ENCODE measurements at places on chromosomes 2 and 18.

- DNase-seq = no peak
These were observed 251.2 kb upstream of the RAB6C start for GRCh38 chr2:129728035-129728972.

- DNase-seq = no peak
These were observed at the start of gene SULT1C4 for GRCh38 chr2:108377815-108378630. Gene SULT1C4 (plus strand): TSS chr2:108377954. CDS start chr2:108378338, 384 bp downstream.

- DNase-seq = no peak
These were observed 279.7 kb downstream of the RNF144A start for GRCh38 chr2:7196883-7197282.

GRCh38 chr2:6065703-6066102 lies 373.5 kb downstream of the SOX11 start:
- no peak for DNase-seq

GRCh38 chr2:45629971-45630370 lies 18.9 kb upstream of the SRBD1 start:
- no peak for DNase-seq

- no peak for DNase-seq
These were observed 134.6 kb downstream of the INSIG2 start for GRCh38 chr2:118222672-118223421.

DNA sequence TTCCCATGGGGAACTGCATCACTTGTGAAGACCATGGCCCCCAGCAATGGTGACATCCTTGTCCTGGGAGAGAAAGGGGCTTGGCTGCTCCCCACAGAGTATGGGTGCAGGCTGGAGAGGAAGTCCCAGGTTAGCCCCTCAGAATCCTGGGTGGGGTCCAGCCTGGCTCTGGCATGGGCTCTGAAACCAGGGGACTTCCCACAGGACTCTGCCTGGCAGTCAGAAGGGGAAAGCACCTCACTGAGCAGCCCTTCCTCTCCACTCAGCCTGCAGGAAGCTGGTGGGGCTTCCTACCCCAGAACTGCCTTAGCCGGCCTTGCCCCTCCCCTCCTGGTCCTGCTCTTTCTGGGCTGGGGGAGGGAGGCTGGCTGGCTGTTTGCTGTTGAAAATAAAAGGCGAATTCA lies 3.7 kb downstream of the NEURL3 start:
- DNase-seq = no peak

DNA sequence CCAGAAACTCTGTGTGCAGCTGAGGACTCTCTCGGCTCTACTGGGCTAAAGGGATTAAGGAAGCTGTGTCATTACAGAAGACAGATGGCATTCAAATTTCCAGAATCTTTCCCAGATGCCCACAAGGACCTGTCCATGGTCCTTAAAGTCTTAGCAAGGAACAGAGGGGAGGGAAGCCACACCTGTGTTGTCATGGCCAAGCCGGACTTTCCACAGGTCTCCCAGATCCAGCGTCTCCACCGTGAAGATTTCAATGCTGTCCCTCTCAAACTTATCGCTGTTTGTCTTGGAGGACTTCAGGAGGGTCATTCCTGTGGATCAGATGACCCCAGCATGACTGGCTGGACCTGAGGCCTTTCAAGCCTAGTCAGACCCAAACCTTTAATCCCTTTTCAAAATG lies 114.5 kb downstream of the LOXHD1 start:
- no peak for DNase-seq

- DNase-seq = no peak
These were observed 34.8 kb upstream of the PPP4R1 start for GRCh38 chr18:9649164-9649540.

DNA sequence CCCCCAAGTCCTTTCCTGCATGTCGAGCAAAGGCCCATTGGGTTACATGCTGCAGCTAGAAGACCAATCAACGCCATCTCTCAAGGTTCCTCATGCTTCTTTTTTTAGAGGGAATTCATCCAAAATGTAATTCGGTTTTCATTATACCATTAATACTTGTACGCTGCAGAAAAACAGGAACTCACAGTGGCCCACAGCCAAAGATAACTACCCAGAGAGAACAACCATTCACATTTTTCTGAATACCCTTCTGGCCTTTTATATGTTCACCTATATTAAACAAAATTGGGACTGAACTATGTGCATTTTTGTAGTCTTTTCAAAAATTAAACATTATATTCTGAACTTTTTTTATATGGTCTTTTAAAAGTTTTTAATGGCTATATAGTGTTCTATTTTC lies 25.8 kb downstream of the FARP2 start:
- no peak for DNase-seq

- DNase-seq = no peak
These were observed 69.6 kb downstream of the RDH14 start for GRCh38 chr2:18490901-18491300.

DNA sequence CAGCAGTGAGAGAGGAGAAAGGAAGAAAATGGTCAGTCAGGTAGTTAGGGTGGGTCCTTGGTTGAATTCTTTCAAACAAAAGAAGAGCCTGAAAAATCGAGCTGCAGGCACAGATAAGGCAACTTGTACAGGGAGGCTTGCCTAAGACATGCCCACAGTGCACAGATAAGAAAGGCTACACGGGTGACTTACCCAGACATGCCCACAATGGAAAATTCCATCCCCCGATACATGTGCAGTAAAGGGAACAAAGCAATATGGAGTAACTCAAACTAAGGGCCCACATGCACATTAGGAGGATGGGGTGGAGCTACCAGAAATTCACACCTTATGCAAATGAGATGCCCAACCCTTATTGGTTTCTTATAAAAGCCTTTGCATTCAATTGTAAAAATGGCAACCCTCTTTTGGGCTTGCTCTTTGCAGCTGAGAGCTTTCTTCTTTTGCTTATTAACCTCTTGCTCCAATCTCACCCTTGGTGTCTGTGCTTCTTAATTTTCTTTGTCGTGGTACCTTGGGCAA lies 110.3 kb upstream of the RMP24 start:
- DNase-seq = no peak

- peak; percentile 28 for DNase-seq
These were observed 1232.3 kb upstream of the ZEB2 start for GRCh38 chr2:145752091-145752806.

DNA sequence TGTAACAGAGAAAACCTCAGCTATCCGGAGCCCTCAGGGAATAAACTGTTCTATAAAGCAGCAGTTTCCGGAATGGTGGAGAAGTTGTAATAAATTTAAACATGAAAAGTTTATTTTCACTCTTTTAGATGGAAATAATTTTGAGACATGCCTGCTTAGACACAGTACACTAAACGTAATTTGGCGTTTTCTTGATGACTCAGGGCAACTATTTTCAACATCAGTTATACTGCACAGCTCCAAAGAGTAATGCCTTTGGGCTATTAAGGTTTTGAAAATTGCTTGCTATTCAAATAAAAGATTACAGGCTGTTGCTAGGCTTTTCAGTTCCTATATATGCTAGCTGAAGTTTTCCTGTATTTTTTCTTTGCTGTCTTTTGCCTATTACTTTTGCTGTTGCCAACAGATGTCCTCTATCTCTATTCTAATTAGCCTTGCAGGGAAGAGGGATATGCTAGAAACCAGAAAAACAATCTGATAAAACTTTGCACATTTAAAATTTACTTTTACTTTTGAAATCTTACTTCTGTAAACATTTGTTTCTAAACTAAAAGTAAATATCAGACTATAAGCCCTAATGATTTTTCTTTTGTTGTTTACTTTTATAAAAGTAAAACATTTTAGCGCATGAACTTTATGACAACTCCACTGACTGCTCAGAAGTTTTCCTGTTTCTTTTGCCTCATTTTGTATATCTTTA lies 113.4 kb upstream of the WDSUB1 start:
- peak; percentile 28 for DNase-seq

- DNase-seq = no peak
These were observed 1.1 kb upstream of the CXCR4 start for GRCh38 chr2:136118819-136119716.

- DNase-seq = no peak
These were observed 75.8 kb downstream of the SDC1 start for GRCh38 chr2:20148923-20149702.

DNA sequence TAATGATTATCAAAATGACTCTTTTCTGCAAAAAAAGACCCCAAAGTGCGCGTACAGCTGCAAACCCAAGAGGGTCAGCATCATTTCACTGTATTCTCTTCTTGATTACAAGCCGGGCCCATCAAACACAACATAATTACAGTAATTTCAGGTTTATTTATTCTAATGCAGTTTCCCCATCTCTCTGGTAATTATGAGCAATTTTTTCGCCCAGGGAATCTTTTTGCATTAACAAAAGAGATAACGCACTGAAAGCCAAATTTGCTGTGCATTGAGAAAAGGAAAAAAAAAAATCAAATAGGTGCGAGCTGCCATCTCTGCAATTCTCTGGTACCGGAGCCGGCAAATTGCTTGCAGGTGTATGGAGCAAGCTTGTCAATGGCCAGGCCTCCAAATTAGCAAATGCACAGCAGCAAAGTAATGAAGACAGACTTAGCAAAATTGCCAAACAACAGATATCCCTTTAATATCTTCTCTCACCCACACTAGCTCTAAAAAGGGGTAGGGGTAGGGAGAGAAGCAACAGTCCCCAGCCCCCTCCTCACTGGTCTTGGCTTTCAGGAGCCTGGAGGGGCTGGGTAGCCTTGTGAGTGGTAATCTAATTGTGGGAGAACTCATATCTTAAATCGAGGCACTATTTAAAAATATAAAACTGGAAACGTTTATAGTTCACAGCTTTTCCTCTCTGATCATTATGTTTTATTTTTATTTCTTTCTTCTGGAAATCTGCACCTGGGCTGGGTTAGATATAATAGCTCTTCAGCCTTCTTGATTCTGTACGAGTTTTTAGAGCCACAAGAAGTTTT lies 6.7 kb downstream of the DLX1 start:
- DNase-seq = peak; percentile 87

DNA sequence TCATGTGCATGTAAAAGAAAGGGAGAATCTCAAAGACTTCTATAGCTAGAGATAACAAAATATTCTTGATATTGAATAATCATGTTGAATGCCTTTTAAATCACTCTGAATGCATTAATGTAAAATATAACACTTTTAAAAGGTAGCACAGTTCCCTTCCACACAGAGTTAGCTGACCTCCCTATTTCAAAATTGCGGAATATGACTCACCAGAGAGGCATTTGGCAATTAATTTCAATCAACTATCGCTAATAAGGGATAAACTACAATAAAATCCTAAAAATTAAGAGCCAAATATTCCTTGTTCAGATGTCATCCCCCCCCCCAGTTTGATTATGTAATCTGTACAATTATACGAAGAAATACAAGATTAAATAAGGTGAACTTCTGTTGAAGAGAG lies 29.3 kb downstream of the ZC3H15 start:
- DNase-seq = no peak

DNA sequence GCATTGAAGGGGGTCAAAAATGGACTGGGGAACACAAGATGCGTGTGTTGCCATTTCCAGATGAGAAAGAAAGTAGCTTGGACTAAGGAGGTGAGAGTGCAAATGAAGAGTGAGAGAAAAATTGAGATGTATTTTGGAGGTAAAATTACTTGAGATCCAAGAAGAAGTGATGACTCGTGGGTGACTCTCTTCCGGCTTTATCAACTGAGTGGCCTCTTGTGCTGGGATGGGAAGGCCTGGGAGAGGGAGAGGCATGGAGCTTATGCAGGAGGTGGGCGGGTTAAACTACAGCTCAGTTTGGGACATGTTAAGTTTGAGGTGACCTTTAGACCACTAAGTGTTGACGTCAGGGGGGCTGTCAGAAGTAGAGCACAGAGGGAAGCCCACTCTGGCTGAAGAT lies 34.9 kb downstream of the SULT1C2 start:
- DNase-seq = no peak

- DNase-seq = no peak
These were observed 8.4 kb downstream of the GRP start for GRCh38 chr18:59228351-59228750.

- no peak for DNase-seq
These were observed 225.3 kb upstream of the HDAC4 start for GRCh38 chr2:239625971-239626734.

GRCh38 chr18:7822435-7823331 lies 255.6 kb downstream of the PTPRM start:
- DNase-seq = no peak

DNA sequence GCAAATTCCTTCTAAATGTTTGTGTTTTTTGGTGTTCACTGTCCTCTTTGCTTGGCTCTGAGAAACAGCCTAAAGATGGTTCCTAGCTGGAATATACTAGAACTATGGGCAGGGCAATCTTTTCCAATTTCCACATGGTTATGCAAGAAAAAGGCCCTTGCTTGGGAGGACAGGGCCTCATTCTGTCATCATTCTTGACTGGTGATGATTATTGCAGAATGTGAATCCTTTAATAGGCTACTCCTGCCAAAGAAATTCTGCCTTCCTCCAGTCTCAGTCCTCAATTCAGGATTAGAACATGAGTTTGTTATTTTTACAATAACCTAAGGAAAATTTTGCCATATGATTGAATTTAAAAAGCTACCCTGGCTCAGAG lies 218.7 kb downstream of the HNMT start:
- no peak for DNase-seq

All from NCI-H2081 treated with DMSO at 0.1 percent for 48 hours (cell line).